ENCODE measurements at places on chromosomes 4 and X. TPM values are rescaled to one million over a fixed set of nuclear protein-coding genes. Genes with fewer than 3 reads are reported as not detected.

Gene MAGEA1
- 3.3 TPM for total RNA-seq

Gene CCDC149
- 11.0 TPM for total RNA-seq

Gene MID2
- total RNA-seq, result 7.3 TPM

Gene LDB2
- total RNA-seq, result 4.6 TPM

Gene RADX
- total RNA-seq, result not detected

Gene ENPEP
- 0.34 TPM for total RNA-seq

Gene FAM184B
- total RNA-seq, result 0.03 TPM

Gene PCSK1N
- 28.7 TPM for total RNA-seq

Gene EDA2R
- 0.40 TPM for total RNA-seq

Gene GAGE12F
- total RNA-seq, result 2.2 TPM

Gene S100P
- not detected for total RNA-seq

Gene GPR173
- 0.24 TPM for total RNA-seq

Gene FHL1
- total RNA-seq, result 27.1 TPM

Gene CYSLTR1
- not detected for total RNA-seq

Gene SPANXB1
- total RNA-seq, result 131 TPM

Gene METAP1
- 34.9 TPM for total RNA-seq

Gene EMCN
- not detected for total RNA-seq

Gene BEND2
- not detected for total RNA-seq

Gene PCDH19
- total RNA-seq, result 0.06 TPM

Gene GPR50
- total RNA-seq, result not detected

Gene ACE2
- total RNA-seq, result not detected

Gene STK26
- 52.3 TPM for total RNA-seq

Gene CXCL5
- 0.77 TPM for total RNA-seq

Gene ERVMER34-1
- not detected for total RNA-seq

Gene ARHGAP36
- total RNA-seq, result not detected

Gene KDR
- 0.48 TPM for total RNA-seq

Gene HGFAC
- total RNA-seq, result not detected

Gene SMIM43
- total RNA-seq, result 0.29 TPM

Gene REPS2
- 0.97 TPM for total RNA-seq

Gene GSPT2
- total RNA-seq, result 7.1 TPM

Gene OPN1MW3
- not detected for total RNA-seq

Gene PRRG1
- 2.7 TPM for total RNA-seq

Gene DGAT2L6
- not detected for total RNA-seq

Gene TMEM144
- 2.4 TPM for total RNA-seq

Gene MXRA5
- total RNA-seq, result 0.21 TPM

All from Daoy (cell line).